ENCODE measurements at places on chromosomes 2 and 18. TPM values are rescaled to one million over a fixed set of nuclear protein-coding genes. Genes with fewer than 3 reads are reported as not detected.
A peak's percentile ranks its signal among the peaks of the same experiment; 100 is the strongest.

GRCh38 chr2:85585781-85586105 lies 1.5 kb downstream of the VAMP5 start:
- no peak for DNase-seq

REG3G gene
- not detected for total RNA-seq

DNA sequence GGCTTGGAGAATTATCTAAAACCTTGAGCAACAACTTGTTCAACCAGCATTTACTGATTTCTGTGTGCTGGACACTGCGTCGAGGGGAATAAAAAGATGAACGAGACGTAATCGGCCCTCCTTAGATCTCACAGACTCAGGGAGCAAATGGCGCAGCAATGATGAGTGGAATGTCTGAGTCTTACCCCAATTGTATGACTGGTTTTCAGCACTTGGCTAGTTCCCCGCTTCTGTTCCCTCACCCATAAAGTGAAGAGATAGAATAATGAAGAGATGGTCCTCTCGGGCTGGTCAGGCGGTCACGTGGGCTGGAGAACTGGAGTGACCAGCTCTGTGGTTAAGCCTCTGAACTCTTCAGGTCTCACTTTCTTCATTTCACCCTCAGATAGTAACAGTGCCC lies 17.3 kb upstream of the GATA6 start:
- no peak for DNase-seq

DNA sequence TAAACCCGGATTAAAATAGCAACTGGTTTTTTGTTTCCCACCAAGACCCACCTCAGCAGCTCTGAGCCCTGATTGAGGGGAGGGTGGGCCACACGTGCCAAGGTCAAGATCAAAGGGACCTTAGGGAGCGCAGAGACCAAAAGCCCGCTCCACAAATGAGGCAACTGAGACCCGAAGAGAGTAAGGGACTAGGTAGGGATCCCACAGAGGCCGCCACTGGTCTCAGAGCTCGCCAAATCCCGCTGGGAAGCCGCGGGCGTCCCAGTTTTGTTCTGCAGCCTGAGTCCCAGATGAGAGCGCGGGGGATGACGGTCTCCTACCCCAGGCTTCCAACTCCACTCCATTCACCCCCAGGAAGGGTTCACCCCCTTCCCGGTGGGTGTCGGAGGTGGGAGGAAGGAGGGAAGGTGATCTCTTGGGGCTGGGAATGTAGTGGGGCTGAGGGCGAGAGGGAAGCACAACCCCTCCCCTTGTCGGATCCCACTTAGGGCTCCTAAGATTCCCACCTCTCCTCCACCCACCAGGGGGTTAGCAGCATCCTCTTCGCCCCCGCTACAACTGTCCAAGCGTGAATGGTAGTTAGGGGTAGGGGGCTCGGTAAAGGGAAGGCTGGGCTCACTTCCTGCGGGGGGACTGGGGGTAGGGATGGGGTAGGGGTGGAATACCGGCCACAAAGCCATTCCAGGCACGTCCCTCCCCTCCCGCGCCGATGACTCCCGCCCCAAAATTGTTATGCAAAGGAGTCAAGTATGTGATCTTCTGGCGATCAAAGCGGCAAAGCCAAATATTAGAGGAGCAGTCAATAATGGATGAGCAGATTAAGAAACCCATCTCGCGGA lies 7.3 kb upstream of the EN1 start:
- no peak for DNase-seq

- no peak for DNase-seq
These were observed 129.7 kb downstream of the IRS1 start for GRCh38 chr2:226669905-226670304.

DNA sequence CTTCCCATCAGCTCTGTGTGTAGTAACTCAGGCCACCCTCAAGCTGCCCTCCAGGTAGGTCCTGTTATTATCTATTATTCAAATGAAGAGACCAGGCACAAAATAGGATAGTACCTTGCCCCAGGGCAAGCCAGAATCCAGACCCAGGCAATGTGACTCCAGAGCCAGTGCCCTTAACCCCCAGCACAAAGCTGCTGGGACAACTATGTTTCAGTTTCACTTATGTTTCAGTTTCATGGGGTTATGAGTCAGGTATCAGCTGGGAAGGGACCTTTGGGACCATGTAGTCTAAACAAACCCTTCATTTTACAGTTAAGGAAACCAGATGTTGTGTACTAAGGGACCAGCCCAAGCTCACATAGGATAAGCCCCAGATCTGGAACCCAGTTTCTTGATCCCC lies 10.0 kb downstream of the HK2 start:
- no peak for DNase-seq

DNA sequence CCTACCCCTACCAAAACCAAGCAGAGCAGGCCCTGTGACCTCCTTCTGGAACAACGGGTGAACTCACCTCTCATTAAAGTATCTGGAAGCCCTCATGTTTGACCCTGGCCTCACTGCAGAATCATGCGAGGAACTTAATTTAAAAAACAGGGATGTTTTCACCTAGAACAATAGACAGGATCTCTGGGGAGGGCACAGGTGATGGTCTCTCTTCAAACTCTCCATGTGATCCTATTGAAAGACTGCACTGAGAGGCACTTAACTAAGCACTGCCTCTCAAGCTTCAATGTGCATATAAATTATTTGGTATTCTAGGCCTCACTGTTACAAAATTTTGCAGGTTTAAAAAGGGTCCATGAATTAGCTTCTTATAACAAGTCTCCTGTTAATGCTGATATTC lies 7.5 kb downstream of the ZNF519 start:
- no peak for DNase-seq

DNA sequence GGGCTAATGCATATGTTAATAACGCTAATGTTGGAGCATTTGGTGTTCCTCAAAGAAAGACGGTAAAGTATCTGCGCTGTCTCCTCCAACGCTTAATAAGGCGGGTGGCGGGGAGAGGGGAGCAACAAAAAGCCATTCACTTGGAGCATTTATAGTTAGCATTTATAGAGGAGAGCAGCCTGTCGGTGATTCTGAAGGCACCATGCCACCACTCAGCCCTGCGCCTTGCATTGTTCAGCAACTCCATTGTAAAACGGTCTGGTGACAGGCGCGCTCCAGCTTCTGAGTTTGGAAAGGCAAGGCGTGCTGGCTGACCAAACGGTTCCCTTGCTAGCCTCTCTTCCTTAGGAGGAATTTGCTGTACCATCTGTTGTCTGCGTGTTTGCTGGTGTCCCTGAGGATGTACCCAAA lies 83.9 kb downstream of the LYPD1 start:
- DNase-seq, result no peak

GRCh38 chr2:109523121-109523520 lies 90.6 kb downstream of the SEPTIN10 start:
- DNase-seq, result no peak

- no peak for DNase-seq
These were observed 21.4 kb downstream of the MGAT4A start for GRCh38 chr2:98709535-98709934.

EXOC6B gene
- 44.5 TPM for total RNA-seq

DNA sequence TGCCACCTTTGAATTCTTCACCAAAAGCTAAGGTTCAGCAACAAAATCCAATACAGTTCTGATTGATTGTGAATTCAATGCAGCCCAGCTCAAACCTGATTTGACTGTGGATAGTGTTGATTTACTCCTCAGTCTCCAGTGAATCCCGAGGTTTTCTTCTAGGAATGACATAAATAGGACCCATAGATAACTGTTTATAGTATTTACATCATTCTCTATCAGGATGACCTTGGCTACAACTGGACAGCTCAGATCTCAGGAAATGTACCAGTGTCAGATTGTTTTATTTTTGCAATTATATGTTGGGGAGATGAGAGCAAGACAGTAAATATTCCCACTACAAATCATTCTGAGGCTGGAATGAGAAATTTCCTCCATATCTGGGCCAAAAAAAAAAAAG lies 21.2 kb downstream of the RBM43 start:
- no peak for DNase-seq

UCN gene
- total RNA-seq, result 1.8 TPM

- DNase-seq, result no peak
These were observed 1.6 kb downstream of the TMEM178A start for GRCh38 chr2:39667104-39667885.

GRCh38 chr2:95354925-95355324 lies 47.6 kb upstream of the FAHD2A start:
- DNase-seq, result no peak

DNA sequence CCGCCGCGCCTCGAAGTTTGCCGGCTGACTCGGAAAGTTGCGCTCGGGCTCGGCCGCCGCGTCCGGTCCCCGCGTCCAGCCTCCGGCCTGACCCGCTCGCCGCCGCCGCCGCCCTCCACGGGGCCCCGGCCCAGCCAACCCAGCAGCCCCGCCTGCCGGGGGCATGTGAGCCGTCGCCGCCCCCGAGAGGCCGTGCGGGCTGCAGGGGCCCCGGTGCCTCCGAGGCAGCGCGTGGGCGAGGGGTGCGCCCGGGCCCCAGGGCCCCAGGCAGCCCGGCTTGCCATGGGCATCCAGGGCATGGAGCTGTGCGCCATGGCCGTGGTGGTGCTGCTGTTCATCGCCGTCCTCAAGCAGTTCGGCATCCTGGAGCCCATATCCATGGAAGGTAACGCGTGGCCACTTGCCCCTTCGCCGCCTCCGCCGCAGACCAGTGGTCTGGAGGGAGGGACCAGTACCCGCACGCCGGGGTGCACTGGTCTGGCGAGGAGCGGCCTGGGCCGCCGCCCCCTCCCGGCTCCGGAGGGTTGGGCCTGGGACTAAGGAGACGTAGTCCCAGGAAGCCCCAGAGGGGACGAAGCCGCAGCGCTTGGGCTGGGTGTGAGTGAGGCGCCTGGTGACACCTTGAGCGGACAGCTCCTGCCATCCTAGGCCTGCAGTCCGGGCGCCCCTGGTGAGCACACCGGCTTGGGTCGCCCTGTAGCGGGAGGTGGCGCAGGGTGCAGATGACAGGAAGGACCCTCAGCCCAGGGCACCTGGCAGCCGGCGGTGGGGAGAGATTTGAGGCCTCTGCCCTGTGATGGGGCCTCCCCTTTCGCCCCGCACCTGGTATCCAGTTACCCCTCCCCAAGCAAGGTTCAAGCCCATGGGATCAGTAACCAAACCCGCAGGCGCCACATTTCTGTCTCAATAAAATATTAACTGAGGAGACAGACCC lies 49.9 kb downstream of the KCNIP3 start:
- DNase-seq, result no peak

- DNase-seq, result no peak
These were observed 46.1 kb downstream of the SOWAHC start for GRCh38 chr2:109660046-109660860.

CGREF1 gene
- total RNA-seq, result 18.8 TPM

SPR gene
- total RNA-seq, result 42.6 TPM

FBLN7 gene
- total RNA-seq, result 5.1 TPM

- no peak for DNase-seq
These were observed 857.4 kb upstream of the CDH2 start for GRCh38 chr18:29034113-29034856.

- peak; percentile 70 for DNase-seq
These were observed 52.5 kb upstream of the MCFD2 start for GRCh38 chr2:46967990-46968647.

RAD51AP2 gene
- total RNA-seq, result not detected

- DNase-seq, result no peak
These were observed 35.1 kb upstream of the MTX2 start for GRCh38 chr2:176234156-176234555.

IMPA2 gene
- total RNA-seq, result 26.6 TPM

CEP76 gene
- total RNA-seq, result 5.2 TPM

GALNT13 gene
- 2.5 TPM for total RNA-seq

ZNF638 gene
- total RNA-seq, result 162 TPM

PROC gene
- not detected for total RNA-seq

All from thoracic aorta (tissue), 2 donors.